ENCODE measurements at places on chromosomes 1 and 21. TPM values are rescaled to one million over a fixed set of nuclear protein-coding genes. Genes with fewer than 3 reads are reported as not detected.

The DNAJC11 gene
- 35.0 TPM for polyA plus RNA-seq

The KRTAP10-2 gene
- not detected for polyA plus RNA-seq

The EDN2 gene
- polyA plus RNA-seq = 0.25 TPM

The ADORA3 gene
- polyA plus RNA-seq = 0.40 TPM

The TNFRSF9 gene
- polyA plus RNA-seq = 0.11 TPM

DNA sequence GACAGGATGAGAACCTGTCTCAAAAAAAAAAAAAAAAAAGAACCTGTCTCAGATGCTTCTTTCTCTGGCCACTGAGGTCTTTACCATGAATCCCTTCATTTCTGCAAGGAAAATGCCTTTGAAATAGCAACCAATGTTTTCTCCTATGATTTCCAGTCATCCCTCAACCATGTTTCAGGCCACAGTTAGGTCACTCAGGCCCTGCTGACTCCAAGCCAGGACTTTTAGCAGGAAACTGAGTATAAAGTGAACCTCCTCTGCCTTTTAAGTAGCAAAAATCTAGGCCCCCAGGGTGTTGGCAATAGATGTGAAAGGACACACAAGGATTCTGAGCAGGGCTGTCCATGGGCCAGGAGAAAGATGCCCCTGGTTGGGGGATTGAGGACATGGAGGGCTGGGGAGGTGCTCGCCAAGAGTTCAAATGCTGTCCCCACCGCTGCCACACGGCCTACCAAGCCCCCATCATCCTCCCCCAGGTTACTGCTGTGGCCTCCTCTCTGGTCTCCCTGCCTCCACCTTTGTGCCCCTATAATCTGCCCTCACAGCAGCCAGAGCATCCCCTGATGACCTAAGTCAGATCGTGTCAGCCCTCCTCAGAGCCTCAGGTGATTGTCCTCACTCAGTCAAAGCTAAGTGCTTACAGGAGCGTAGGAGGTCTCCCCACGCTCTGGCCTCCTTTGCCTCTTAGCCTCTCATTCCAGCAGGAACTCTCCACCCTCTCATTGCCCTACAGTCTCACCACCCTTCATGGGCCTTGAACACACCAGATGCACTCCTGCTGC is 54.6 kb downstream of the MATN1 start:
- DNase-seq = no peak

DNA sequence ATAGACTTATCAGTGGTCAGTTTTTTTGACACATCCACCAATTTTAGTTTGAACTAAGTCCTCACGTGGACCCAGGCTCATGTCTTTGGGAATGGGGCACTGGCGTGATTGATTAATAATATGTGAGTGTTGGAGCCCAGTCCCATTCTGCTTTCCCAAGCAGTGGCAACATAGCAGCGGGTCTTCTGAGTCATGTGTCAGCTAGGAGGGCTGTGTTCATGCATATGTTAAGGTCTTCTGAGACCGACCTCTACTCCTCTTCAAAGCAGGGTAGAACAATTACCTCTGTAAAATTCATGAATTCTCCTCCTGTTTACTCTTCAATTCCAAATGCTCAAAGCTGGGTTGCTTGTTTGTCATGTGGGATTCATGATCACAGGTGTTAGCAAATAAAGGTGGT is 291.3 kb downstream of the CAMTA1 start:
- DNase-seq = no peak

DNA sequence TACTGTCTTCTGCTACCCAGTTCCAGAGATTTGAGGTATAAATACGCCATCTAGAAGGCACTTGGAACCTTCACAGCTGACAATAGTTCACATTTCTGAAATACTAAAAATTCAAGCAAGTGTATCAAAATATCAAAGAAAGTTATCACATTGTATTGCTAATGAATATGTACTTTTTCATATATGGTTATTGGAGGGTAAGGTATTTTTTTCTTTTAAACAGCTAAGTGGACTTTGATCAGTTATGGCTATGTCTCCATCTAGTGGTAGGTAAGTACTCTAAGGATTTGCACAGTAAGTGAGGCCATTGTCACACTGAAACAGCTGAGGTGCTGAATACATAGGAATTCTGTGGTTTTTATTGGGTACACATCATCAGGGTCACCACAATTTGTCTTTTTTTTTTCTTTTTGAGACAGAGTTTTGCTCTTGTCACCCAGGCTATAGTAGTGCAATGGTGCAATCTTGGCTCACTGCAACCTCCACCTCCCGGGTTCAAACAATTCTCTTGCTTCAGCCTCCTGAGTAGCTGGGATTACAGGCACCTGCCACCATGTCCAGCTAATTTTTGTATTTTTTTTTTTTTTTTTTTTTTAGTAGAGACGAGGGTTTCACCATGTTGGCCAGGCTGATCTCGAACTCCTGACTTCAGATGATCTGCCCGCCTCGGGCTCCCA is 49.1 kb upstream of the CR2 start:
- DNase-seq = peak; percentile 47

DNA sequence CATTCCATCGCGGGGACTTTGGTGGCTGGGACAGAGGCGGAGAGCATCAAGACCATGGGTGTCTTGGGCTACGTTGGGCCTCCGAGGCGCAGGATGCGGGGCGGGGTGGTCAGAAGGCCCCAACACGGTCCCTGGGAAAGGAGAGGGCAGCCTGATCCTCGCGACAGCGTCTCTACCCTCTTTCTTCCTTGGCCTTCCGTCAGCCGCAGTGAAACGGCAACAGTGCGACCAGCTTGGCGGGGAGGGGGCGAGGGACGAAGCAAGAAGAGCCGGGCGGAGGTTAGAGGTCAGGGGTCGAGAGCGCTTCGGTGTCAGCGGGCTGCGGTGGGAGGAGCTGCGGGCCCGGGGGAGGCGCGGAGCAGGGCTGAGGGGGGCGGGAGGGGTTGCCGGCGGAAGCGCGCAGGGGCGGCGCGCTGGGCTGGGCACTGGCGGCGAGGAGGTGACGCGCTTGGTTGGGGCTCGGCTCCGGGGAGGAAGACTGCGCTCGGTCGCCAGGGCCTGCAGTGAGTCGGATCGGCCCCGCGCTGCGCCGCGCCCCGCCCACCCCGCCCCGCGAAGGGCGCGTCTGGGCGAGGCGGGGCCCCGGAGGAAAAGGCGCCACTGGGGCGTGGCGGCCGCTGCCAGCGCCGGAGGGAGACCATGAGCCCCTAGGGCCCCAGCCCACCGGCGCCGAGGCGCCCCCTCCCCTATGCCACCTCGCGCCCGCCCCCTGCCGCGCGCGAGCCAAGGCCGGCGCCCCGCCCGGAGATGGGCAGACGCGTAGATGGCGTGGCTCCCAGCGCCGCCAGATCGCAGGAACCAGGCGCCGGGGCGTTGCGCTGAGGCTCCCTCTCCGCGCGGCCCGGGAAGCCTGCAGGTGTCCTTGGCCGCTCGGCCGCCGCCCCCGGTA is at the start of gene KCNC4:
Gene KCNC4, plus strand, starts transcription at position 600 of the 889 bp plus-strand sequence. CDS start 1,186 bp downstream, outside the sequence.
- no peak for DNase-seq

GRCh38 chr1:9478021-9478420 is 61.2 kb upstream of the SLC25A33 start:
- DNase-seq = no peak

- DNase-seq = no peak
Observed at GRCh38 chr1:84912726-84913554, 19.9 kb upstream of the LPAR3 start.

DNA sequence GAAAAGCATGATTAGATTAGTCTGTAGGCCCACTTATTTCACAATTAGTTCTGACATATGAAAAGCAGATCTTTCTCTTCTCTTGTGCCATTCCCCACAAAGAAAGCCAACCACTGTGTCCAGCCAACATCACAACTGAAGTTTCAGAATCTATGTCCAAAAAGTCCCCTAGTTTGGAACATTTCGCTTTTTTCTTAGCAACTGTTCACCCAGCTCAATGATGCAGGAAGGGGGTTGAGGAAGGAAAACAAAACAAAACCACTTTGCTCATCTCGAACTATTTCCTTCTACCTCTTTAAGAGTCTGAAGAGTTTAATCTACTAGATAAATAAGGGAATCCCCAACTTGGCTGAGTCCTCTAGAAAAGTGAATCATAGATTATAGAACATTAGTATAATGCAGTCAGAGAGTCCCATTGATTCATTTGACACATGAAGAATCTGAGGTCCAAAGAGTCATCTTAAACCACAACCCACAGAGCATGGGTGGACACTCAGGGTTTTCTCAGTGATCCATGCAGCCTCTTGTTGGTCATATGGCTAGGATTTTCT is 159.3 kb upstream of the SGIP1 start:
- DNase-seq = no peak

- no peak for DNase-seq
Observed at GRCh38 chr1:6970221-6970620, 185.0 kb downstream of the CAMTA1 start.

- no peak for DNase-seq
Observed at GRCh38 chr21:43734928-43735229, 15.9 kb downstream of the PDXK start.

DNA sequence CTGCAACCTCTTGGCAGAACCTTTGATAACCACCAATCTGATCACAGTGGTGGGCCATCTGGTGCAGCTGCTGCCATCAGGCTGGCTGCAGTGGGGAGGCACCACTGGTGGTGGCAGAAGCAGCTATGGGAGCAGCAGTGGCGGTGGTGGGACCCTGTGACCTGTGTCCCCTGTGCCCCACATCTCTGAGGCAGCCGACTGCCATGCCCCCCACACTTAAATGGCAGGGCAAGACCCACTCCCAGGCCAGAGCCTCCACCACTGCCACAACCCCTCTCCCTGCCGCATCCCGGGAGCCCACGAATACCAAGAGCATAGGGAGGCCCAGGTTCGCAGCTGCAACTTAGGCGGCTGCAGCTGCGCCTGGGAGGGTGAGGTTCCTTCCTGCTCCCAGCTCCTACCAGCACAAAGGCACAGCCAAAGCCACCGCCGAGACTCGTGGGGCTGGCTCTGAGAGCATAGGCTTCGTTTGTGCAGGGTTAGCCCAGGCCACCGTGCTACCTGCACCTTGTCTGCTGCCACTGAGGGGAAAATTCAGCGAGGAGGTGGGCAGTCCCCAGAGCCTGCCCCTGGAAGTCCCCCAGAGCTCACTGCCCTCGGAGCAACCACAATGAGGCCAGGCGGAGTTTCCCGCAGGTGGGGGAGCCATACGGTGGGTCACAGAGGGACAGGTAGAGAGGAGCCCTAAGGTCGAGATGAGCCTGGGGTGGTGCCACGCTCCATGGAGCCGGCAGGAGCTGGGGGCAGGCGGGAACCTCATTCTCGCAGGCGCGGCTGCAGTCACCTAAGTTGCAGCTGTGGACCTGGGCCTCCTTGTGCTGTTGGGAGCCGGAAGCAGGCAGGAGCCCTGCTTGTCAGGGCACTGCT is 518.7 kb downstream of the RWDD3 start:
- DNase-seq = no peak

DNA sequence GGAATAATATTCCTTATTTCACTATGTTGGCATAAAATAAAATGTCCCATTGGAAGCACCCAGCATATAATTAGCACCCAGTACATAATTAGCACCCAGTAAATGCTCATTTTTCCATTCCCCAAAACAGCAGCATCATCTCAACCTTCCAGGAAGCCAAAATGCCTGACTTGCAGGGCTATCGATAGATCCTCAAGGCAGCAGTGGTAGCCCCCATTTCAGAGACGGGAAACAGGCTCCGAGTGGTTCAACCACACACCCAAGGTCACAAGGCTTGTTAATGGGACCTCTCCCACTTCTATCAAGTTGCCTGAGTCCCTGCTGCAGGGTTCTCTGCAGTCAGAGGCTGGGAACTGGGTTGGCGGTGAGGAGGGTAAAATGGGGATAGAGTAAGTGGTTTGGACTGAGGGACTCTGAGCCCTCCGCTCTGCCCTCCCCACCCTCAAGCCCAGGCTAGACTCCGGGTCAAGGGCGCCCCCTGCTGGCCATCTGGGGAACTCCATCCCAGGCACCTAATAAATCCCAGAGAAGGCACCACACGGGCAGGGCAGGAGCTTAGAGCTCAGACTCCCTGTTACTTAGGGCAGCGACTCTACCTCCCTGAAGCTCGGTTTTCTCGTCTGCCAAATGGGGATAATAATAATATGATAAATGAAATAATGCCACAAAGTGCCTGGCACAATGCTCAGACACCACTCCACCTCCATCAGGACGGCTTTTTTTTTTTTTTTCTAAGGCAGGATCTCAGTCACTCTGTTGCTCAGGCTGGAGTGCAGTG is 21.9 kb upstream of the LAPTM5 start:
- no peak for DNase-seq

All from forelimb muscle (tissue), 1 donor.